ENCODE measurements at places on chromosomes 3 and 15. TPM values are rescaled to one million over a fixed set of nuclear protein-coding genes. Genes with fewer than 3 reads are reported as not detected.

The EXD1 gene
- not detected for total RNA-seq

The SNTN gene
- not detected for total RNA-seq

The CFAP92 gene
- 0.08 TPM for total RNA-seq

The OXTR gene
- total RNA-seq = 5.1 TPM

The CIAO2A gene
- 46.3 TPM for total RNA-seq

The RASL12 gene
- total RNA-seq = 0.94 TPM

The ETV5 gene
- 59.9 TPM for total RNA-seq

The ZNF385D gene
- total RNA-seq = 1.6 TPM

The FETUB gene
- not detected for total RNA-seq

The LTK gene
- 6.4 TPM for total RNA-seq

Measured in myocyte (in vitro differentiated cells).